ENCODE measurements at places on chromosomes 7 and 10.

DNA sequence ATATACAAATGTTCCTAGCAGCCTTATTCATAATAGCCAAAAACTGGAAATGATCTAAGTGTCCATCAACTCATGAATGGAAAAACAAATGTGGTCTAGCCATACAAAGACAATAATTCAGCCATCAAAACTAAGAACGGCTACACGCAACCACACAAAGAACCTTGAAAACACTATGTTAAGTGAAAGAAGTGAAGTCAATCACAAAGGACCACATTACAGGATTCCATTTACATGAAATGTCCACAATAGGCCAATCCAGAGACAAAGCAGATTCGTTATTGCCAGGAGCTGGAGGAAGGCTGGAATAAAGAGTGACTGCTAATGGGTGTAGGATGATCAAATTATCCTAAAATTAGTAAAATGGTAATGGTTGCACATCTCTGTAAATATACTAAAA, 21.1 kb downstream of the MKRN1 start:
- DNase-seq = no peak

DNA sequence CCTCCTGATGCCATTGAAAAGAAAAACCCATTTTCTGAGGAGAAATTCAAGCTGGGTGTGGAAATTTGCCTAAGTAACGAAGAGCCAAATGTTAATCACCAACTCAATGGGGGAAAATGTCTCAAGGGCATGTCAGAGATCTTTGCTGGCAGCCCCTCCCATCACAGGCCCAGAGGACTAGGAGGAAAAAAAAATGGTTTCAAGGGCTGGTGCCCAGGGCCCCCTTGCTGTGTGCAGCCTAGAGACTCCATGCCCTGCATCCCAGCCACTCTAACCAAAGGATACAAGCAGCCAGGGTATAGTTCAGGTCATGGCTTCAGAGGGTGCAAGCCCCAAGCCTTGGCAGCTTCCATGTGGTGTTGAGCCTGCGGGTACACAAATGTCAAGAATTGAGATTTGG, 106.3 kb downstream of the ALOX5 start:
- no peak for DNase-seq

GRCh38 chr7:79507131-79507530, 53.7 kb upstream of the MAGI2 start:
- no peak for DNase-seq

- DNase-seq = no peak
Measured at GRCh38 chr10:59234194-59234593, 57.8 kb downstream of the PHYHIPL start.

GRCh38 chr7:33287738-33288137, 158.4 kb downstream of the BBS9 start:
- DNase-seq = no peak

DNA sequence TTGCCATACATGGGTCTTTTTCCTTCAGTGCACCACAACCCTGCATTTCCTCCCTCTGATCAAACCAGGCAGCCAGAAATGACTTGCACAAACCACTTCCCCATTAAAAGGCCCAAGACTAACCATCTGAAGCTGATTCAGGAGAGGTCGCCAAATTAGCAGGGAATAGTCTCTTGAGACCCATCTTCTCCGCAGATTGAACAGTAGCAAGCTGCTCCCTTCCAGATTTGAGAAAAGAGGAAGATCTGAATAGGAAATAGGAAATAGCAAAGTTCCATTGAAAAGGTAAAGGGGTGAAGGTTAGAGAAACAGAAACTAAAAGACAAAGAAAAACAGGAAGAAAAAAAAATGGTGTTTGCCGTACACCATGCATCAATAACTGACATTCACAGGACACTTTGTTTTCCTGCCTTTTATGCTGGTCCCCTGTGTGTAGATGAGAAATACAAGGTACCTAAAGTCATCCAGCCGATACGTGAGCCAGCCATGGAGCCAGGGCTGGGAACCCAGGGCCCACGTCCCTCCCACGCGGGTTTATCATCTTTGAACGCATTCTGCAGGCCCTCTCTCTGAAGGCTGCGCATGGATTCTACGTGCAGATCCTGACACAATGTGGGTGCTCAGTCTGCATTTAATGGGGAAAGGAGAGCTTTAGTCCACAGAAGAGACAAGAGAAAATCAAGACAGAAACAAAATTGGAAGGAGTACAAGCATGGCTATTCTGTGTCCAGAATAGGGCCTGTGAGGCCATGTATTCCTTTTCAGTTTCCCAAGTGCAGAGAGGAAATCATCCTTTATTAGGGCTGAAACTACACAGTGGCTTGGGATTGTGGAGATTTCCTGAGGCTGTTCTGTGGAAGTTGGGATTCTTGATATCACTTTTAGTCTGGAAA, 268.4 kb upstream of the NPVF start:
- DNase-seq = no peak

- DNase-seq = no peak
Measured at GRCh38 chr10:88042160-88043100, 179.0 kb downstream of the PTEN start.

DNA sequence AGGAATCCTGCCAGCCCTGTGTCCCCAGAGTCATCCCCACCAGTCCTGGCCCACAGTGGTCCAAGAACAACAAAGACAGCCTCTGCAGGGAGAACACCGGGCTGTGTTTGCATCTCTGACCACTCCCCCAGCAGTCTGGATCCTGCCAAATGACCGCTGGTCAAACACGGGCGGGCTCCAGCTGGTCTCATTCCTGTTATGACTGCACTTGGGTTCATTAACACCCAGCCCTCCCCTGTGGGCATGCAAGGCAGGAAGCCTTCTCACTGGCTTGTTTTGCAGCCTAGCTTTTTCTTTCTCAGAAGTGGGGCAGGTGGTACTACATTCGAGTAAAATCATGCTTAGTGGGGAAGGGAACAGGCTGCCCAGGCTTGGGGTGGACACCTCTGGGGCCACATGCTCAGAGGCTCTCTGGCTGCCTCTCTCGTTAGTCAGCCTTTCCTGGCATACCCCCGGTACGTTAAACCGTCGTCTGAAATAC, 190.0 kb downstream of the PLXNA4 start:
- no peak for DNase-seq

GRCh38 chr10:65294329-65294728, 1631.5 kb upstream of the LRRTM3 start:
- no peak for DNase-seq

- no peak for DNase-seq
Measured at GRCh38 chr7:137475966-137476365, 132.4 kb upstream of the PTN start.

DNA sequence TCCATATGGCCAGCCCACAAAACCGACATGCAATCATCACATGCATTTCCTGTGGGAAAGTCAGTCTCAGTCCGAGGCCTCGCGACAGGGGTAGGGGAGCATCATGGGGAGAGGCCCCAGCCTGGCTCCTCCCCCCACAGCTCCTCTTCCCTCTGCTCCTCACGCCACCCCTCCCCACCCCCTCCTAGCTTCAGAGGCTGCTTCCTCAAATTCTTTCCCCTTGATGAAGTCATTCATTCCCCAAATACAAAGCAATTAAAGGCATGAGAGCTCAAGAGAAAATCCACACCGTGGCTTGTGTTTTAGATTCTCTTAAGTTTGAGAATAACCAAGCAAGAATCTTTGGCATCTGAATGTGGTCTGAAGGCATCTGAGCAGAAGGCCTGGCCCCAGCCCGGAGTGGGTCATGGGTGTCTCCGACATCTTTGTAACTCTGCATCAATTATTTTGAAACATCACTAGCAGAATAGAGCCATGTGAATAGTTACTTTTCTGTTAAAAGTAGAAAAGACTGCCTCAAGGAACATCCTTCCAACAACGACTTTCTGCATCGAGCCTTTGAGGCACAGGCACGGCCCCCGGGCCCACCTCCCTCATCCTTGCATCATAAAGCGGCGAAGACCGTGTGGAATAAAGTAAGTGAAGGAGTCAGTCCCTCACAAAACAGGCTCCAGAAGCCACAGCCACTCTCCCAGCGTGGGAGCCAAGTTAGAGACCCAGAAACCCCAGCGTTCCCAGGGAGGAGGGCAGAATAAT, 90.9 kb downstream of the DIP2C start:
- no peak for DNase-seq

DNA sequence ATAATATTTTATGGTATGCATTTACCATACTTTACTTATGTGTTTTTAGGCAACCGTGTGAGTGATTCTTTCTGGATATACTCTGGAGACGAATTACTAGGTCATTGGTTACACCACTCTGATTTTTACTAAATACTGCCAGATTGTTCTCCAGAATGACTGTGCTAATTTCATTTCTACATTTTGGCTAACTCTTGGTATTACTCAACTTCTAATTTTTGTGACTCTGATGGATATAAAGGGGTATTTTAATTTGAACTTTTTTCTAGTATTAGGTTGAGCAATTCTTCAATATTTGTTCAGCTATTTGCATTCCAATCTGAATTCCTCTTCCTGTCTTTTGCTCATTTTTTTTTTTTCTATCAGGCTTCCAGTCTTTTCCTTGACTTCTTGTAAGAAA, 223.6 kb downstream of the MDFIC start:
- DNase-seq = no peak

DNA sequence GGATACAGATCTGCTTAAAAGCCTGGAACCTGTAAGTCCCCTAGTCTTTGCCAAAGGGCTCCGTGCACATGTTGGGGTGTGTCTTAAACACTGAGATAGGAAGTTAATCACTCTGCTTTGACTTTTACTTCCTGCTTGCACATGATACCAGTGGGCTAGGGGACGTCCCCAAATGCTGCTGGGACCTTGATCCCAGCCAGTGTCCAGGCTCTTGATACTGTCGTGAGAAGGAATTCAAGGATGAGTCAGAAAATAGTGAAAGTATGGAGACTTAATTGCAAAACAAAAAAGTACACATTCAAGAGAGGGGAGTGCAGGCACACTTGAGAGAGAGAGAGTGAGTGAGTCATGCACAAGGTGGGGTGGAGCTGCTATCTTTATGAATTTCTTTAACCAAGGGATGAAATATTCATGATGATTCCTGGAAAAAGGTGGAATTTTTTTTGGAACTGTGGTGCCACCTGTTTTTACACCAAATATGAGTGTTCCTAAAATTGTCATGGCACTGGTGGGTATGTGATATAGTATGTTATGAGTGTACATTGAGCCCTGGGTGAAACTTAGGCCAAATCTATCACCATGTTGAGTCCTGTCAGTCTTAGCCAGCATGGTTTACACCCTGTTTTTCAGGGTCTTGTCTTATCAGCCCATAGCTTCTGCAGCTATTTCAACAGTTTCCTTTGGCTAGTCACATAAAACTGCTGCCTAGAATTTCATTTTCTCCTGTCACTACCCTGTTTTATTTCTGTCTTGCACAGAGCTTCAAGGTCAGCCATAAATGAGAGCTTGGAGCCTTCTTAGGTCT, 88.3 kb upstream of the CYP26C1 start:
- DNase-seq = no peak

- DNase-seq = no peak
Measured at GRCh38 chr7:14218338-14218737, 228.9 kb upstream of the ETV1 start.

GRCh38 chr7:87505122-87505521, 29.6 kb upstream of the ABCB4 start:
- DNase-seq = no peak

- DNase-seq = no peak
Measured at GRCh38 chr7:2231992-2232765, 566 bp downstream of the MAD1L1 start.

DNA sequence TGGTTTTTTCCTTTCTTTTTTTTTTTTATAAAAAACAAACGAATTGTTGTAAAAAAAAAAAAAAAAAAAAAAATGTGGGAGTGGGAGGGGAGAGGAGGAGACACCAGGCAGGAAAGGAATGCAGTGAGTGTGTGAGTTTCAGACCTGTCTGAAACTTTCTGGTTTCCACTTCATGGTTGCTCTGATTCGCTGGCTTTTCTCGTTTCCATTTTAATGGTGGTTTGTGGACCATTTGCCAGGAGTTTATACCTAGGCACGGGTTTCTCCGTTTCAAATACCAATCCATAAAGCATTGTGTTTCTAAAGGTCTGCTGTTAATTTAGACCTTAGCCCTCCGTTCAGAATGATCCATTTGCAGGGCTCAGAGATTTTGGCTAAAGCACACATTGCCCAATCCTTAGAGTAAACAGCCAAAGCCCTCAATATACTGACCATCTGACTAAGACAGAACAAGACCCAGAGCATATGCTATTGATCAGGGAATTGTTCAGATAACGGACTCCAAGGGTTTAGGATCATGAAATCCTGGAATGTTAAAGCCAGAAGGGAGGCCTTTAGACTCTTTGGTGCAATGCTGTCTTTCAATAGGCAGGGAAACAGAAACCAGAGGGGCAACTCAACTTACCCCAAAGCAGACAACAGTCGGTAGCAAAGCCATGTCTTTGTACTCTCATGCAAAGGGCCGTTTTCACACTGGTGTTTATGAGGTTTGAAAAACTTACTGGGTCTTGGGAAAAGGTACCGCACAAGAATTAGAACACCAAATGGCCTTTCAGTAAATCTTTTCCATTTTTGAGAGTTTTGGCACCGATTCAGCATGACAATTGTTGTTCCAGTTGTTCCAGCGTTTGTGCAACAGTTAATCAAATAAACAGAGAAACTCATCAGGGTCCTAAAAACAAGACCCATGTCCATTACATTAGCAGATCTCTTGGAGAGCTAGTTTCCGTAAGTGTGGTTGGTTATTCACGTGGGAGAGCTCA, 94.3 kb upstream of the AGBL3 start:
- no peak for DNase-seq

DNA sequence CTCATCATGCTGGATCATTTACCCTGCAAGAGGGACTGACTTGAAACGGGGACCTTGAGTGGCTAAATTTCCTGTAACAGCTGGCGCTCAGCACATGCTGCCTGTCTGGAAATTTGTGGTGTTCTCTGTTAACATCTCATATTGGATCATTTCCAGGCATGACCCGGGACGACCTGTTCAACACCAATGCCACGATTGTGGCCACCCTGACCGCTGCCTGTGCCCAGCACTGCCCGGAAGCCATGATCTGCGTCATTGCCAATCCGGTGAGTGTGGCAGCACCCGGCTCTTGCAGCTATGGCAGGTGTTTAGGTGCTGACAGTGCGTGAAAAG, 9.9 kb downstream of the MDH2 start:
- DNase-seq = no peak

DNA sequence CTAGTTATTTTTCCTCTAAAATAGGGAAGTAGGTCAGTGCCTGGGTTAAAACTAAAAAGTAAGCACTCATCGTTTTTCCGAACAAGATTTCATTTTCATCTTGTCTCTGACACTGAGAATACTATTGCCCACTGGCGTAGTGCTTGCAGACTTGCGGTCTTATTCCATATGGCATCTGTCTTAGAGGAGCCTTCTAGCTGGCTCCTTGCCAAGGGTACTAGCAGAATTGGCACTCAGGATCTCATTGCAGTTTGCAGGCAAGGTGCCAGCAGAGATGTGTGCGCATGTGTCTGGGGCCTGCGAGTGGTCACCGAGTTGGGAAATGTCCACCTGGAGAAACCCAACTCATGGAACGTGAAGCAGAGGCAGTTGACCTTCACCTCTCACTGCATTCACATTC, 143.4 kb downstream of the CELF2 start:
- no peak for DNase-seq

- DNase-seq = no peak
Measured at GRCh38 chr10:92760609-92761008, 70.9 kb downstream of the HHEX start.

DNA sequence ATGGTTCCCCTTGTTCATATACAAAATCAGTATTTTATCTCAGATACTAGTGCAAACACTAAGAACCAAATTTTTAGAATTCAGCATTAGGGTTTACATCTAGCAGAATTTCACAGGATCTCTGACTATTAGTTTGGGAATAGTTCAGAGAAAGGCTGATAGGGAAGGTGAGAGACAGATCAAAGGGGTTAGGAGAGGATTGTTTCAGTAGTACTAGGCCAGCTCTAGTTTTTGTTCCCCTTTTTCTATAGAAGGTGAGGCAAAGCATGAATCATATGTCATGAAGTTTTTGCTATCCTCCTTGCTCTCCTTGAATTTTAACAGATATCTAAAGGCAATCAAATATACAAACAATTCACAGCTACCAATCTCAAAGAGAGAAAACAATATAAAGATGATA, 26.1 kb upstream of the CTNNA3 start:
- no peak for DNase-seq
